NCI-H510A treated with DMSO at 0.1 percent for 48 hours (cell line): ENCODE measurements at places on chromosomes 1 and 21.

DNA sequence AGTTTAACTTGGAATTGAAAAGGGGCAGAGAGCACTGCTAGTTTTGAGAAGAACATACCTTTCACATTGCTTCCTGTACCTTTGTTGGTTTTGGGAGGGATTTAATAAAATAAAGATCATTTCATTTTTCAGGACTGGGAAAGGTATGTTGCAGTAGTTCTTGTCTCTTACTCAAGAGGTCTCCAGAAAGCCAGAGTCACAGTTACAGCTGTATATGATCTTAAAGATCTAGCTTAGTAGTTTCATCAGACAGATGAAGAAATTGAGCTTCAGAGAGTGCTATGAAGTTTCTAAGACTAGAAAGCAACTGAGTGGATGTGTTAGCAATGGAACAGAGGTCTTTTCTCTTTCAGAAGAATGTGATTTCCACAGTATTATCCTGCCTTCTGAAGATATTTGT, 1.0 kb downstream of the OR10K2 start:
- no peak for DNase-seq

- DNase-seq: peak; percentile 41
These were observed 148.7 kb downstream of the ADSS2 start for GRCh38 chr1:244302876-244303609.

- DNase-seq: no peak
These were observed 67.4 kb downstream of the DMRTB1 start for GRCh38 chr1:53526451-53527101.

DNA sequence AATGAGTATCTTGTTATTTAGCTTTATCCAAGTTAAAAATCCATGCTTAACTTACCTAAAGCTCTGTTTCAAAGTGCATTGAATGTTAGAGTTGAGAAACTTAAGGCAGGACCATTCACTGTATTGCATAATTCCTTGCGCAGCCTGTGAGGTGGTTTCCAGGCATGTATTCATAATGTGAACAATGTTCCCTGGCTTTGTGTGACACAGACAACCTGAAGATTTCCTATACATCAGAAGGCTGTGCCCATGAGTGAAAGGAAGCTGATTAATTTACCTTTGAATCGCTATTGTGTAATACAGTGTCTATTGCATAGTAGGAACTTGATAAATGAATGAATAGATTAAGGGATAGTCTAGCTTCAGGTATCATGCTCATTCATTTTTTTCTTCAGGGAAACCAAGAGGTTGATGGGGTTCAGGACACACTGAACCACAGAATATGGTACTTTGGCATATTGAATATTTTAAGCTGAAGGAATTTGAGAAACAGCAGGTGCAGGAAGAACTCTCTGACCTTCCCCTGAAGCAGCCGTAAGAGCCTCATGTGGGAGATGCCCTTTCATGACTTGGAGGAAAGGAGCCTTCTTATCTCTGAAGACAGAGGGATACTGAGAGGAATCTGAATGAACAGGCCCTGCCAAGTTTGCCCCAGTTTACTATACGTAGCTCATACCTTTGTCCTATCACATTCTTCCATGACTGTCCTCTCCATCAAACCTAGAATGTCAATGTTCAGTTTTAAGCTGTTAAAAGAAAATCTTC, 88.6 kb upstream of the GNG12 start:
- DNase-seq: no peak

DNA sequence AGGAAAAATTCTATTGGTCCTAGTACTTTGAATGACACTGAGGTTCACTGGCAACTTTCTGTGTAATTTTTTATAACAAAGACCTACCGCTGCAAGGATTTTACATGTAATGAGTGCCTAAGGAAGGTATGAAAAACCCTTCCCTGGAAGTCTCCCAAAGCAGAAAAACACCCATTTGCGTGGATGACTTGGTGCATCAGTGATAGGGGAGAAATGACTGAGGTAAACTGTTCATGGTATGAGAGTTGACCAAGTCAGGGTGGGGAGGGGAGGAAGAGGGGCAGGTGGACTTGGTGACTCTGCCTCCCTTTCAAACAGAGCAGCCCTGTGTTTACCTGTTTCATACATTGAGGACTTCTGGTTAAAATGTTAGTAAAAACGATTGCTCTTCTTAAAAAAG, 78.8 kb upstream of the IPO9 start:
- no peak for DNase-seq

DNA sequence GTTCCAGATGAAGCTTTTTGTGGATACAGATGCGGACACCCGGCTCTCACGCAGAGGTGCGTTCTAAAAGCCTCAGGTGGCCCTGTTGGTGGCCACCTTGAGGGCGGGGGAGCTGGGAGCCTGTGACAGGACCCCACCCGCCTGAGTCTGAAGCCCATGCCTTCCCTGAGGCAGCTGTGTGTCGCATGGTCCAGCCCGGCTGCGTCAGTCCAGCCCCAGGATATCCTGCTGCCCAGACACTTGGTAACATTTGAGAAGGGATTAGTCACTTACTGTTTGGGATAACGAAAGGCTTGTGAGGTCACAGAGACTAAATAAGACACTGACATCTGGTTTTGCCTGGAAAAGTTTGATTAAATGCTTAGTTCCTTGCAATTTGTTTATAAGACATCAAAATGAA, 68.9 kb downstream of the UCK2 start:
- no peak for DNase-seq

GRCh38 chr1:228087771-228088251, 5.3 kb downstream of the ARF1 start:
- no peak for DNase-seq

- DNase-seq: no peak
These were observed 5.5 kb downstream of the NKAIN1 start for GRCh38 chr1:31234123-31234708.

DNA sequence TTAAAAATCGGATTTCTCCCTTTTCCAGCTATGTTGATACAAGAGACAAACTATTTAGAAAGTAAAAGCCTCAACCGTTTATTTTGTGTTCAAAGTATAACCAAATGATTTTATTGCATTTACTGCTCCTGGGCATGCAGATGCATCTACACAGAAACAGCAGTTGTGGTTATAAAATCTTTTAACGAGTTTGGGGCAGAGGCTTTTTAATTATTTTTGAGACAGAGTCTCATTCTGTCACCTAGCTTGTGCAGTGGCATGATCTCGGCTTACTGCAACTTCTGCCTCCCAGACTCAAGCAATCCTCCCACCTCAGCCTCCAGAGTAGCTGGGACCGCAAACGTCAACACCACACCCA, 33.6 kb downstream of the ZNF496 start:
- no peak for DNase-seq

GRCh38 chr1:45850017-45850416, 46.6 kb downstream of the MAST2 start:
- no peak for DNase-seq
